DMS53 (cell line): ENCODE measurements at places on chromosomes 12 and 14.
A peak's percentile ranks its signal among the peaks of the same experiment; 100 is the strongest.

DNA sequence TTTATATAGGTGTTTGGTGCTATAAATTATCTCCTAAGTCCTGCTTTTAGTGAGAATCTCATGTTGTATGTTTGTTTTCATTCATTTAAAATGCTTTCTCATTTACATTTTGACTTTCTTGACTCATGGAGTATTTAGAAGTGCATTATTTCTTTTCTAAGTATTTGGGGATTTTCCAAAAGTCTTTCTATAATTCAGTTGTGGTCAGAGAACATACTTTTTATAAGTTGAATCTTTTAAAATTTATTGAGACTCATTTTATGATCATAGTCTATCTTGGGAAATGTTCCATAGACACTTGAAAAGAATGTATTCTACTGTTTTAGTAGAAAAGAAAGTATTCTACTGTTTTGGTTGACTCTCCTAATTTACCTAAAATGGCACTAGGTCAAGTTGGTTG lies 168.2 kb downstream of the AKAP6 start:
- no peak for DNase-seq

DNA sequence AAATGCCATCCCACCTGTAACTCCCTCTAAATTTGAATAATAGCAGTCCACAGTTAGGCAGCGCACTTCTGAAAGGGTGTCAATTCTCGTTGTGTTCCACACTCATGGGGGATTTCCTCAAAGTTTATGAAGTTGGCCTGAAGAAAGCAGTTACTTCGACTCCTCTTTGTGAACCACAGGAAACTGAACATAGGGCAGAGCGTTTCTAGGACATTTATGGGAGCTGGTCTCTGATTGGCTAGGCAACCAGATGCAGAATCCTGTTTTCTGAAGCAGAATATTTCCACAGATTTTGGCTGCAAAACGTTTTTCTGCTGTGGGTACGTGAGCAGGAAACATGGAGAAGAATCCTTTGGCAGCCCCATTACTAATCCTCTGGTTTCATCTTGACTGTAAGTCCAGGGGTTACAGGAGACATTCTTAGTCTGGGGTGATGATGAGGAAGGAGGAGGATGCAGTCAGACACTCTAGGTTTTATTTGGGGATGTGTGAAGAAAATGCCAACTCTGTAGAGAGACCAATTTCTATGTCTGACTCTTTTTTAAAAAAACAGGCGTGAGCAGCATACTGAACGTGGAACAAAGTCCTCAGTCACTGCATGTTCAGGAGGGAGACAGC lies 431.5 kb upstream of the OR4E1 start:
- DNase-seq, result no peak

DNA sequence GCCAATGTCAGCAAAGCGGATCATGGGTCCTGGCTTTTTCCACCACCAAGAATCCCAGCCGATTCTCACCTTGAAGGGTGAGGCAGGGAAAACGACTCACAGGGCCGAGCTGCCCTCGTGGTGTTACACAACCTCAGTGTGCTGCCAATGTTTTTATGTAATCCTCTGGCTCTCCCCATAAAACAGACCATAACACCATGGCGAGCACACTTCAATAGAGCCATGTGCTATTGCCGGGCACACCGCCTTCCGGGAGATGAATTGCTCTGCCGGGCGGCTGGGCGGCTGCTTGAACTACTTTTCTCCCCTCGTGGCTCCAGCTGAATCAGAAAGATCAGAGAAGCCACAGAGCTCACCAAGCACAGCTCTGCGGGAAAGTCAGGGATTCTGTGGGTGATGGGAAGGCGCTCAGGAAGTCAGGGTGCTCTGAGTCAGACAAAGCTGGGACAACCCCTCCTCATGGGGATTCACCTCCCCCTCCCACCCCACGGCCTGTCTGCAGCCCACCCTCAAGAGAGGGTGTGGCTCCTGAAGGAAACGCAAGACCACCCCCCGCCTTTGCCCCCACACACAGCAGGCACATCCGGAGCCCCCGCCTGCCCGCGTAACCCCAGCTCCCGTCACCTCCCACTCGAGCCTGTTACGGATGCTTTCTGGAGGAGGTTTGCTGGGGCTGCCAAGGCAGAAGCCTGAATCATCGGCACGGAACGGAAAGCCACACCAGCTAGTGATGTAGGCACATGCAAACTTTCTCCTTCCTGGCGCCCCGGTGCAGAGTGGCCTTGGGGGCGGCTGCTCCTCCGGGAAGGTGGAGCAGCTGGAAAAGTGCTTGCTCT lies 1.8 kb downstream of the GALNT9 start:
- DNase-seq, result peak; percentile 22

- DNase-seq, result no peak
Observed at GRCh38 chr14:22535916-22536315, 53.1 kb downstream of the DAD1 start.

- peak; percentile 2 for DNase-seq
Observed at GRCh38 chr14:33349871-33350270, 411.2 kb downstream of the NPAS3 start.

DNA sequence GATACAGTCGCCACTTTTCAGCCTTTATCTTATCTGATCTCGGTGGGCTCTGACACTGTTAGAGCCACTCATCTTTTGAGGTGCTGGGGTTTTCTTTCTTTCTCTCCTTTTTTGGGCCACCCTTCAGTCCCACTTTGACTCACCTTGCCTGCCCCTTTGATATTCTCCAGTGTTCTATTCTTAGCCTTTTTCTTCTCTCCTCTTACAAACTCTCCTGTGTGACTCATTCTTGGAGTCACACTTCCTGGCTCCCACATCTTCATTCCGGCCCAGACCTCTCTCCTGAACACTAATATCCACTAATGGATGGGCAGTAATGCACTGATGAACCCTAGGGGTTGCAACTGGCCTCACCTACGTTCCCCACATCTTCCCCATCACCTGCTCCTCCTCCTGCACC lies 2.2 kb upstream of the DCD start:
- no peak for DNase-seq

GRCh38 chr14:73146111-73146510 lies 9.8 kb downstream of the PSEN1 start:
- DNase-seq, result no peak

DNA sequence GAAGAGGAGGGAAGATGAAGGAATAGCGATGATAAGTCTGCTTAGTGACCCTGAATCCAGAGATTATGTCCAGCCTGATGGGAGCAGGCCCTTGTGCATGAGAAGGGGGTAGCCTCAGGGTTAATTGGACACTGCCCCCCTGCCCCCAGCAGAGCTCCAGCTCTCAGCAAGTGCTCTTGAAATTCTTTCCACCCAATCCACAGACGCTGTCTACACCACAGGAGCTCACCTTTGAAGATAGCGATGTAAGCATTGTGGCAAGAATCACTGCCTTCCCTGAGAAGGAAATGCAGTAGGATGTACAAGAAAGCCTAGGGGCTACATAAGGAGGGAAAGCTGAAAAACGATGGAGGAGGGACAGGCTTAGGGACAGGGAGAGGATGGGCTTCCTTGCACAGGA lies 39.4 kb downstream of the CRACR2A start:
- no peak for DNase-seq

DNA sequence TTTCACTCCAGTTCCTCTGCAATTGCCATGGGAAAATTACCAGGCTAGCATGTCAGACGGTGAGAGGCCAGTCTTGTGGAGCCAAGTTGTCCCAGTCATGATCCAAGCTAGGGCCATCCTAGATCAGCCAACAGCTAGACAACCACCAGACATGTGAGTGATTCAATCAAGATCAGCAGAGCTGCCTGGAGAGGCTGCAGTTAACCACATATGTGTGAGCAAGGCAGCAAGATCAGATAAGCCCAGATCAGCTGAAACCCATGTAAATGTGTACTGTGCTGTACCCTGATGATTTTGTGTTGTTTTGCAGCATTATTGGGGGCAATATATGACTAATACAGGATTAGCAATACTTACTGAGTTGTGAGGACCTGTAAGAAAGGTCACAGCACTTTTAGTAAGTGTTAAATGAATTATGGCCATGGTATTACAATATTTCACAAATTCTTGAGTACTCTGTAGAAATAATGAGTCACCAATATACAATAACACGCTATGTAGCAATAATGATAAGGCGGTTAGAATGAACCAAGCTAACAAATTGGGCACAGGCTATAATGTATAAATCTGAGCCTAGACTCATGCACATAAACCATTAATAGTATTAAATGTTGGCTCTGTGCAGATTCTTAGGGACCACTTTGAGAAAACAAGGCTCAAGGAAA lies 91.4 kb downstream of the SUDS3 start:
- no peak for DNase-seq

DNA sequence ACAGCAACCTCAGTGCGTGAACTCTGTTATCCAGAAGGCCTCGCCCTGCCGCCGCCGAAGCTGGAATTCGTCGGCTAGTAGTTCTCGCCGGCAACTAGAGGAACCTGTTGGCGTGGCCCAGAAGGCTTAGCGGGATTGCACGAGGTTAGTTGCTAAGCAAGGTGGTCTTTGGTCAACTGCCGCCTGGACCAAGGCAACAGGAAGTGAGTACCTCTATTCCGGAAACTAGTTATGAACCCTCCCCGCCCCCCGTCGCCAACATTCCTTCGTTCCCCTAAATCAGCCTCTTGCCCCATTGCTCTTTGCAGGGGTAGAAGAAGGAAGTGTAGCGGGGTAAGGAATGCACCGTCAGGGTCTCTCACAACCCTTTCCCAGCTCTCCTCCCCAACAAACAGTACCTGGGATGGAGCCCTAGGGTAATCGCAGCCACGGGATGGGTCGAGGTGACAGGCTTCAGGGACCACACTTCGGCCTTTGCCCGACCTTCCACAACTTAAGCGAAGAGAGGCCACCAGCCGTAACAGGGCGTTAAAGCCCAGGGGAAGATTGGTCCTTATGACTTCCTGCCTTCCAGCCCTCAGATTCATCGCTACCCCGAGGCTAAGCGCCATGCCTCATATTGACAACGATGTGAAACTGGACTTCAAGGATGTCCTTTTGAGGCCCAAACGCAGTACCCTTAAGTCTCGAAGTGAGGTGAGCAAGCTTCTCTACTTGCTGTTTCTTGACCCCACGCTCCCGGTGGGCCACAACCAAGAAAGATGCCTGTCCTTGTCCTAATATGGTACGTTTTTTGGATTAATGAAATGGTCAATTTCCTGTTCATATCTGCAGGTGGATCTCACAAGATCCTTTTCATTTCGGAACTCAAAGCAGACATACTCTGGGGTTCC lies at the start of gene GMPR2:
GMPR2 (plus strand) TSS at position 285 of the 893 bp plus-strand sequence; CDS start at position 610, 325 bp downstream.
- DNase-seq, result no peak

- DNase-seq, result peak; percentile 32
Observed at GRCh38 chr14:76811561-76811960, 1.1 kb downstream of the ANGEL1 start.

GRCh38 chr12:98341732-98342131 lies 173.7 kb upstream of the TMPO start:
- no peak for DNase-seq

- no peak for DNase-seq
Observed at GRCh38 chr14:51298895-51299294, 58.8 kb downstream of the TMX1 start.

- peak; percentile 53 for DNase-seq
Observed at GRCh38 chr14:73712540-73713180, 1.5 kb downstream of the PNMA1 start.

GRCh38 chr14:23568021-23568599 lies 519 bp upstream of the AP1G2 start:
- no peak for DNase-seq

DNA sequence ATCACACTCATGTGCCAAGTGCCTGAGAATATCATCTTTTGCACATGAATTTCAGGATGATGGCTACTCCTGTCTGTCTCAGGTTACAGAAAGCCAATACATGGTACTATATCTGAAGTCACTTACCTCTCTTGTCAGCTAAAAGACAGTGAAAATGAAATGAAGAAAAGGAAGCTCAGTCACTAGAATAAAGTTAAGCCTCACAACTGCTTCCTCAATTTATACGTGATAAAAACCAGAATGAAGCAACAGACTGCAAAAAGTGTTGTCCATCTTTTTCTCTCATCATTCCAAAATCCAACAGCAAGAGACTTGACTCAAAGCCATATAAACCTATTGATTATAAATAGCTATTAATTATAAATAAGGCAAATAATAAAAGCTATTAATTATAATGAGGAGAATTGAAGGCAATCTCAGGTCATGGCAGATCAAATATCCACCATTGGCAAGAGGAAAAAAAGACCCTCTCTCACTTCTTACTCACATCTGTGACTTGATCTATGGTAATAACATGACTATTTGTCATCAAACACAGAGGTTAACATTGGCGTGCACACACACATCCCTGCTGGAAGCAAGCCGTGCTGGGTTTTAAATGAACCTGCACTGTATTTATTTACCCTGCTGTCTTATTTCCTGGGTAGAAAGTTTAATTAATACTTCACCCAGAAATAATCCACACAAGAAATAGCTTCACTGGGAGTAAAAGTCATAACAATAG lies 10.0 kb downstream of the NIN start:
- DNase-seq, result no peak

- DNase-seq, result no peak
Observed at GRCh38 chr12:105485321-105485910, 154.9 kb downstream of the C12orf75 start.

- peak; percentile 66 for DNase-seq
Observed at GRCh38 chr12:31736472-31736871, 7.7 kb upstream of the AMN1 start.

DNA sequence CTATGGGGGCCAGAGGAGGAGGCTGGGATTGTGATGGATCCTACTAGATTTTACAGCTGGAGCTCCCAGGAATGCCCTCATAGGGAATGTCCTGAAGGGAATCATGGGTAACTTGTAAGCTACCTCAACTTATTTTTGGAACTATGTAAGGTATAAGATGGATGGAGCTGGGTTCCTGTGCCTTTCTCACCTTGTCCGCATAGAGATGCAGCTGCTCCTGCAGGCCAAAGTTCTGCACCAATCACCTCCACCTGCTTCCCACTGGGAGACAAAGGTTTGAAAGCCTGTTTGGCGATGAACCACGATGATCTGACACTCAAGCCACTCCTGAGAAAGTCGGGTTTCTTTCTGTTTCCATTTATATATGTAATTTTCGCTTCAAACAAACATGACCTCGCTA lies 648 bp upstream of the AKAP5 start:
- DNase-seq, result peak; percentile 49

- no peak for DNase-seq
Observed at GRCh38 chr12:104519190-104520019, 62.7 kb downstream of the CHST11 start.

GRCh38 chr14:96084796-96085195 lies 45.6 kb downstream of the C14orf132 start:
- peak; percentile 94 for DNase-seq
